ENCODE measurements at places on chromosomes 13 and 19.
A peak's percentile ranks its signal among the peaks of the same experiment; 100 is the strongest.

GRCh38 chr13:92807353-92807752 is 419.3 kb upstream of the GPC6 start:
- DNase-seq: no peak

GRCh38 chr13:25415241-25415640 is 43.5 kb downstream of the ATP8A2 start:
- DNase-seq: no peak

GRCh38 chr19:6802336-6803035 is 30.0 kb downstream of the VAV1 start:
- DNase-seq: no peak

DNA sequence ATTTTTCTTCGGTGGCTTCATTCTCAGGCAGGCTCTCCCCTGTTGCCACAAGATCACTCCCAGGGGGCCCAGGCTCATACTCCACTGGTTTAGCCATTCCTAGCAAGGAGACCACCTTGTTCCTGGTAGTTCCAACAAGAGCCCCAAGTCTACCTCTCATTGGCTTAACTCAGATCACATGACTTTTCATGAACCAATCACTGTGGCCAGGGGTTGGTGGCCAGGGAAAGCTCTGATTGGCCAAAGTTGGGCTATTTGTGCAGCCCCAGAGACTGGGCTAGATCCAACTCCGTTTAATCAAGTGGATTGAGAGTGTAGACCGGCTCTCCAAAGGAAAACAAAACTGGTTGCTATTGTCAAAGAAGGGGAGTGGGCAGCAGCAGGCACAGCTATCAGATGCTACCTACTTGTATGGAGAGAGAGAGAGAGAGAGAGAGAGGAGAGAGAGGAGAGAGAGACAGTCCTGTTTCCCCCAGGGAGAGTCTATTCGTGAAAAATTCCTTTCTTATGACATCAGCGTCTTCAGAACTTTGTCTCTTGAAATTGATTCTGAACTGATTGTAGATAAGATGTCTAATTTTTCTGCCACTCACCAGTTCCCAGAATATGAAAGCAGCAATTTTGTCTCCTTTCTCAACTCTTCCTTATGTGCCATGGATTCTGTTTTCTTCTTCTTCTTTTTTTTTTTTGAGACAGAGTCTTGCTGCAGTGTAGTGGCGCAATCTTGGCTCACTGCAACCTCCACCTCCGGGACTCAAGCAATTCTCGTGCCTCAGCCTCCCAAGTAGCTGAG is 5.9 kb downstream of the CEACAM19 start:
- DNase-seq: peak; percentile 61

GRCh38 chr19:57465680-57466381 is 8.9 kb upstream of the VN1R1 start:
- no peak for DNase-seq

- DNase-seq: no peak
Observed at GRCh38 chr13:81051873-81052272, 710.9 kb upstream of the SPRY2 start.

Measured in renal cortical epithelial cell (primary cell).